ENCODE measurements at places on chromosomes 6 and 20.

- DNase-seq = no peak
These were observed 64.7 kb upstream of the MTHFD1L start for GRCh38 chr6:150800674-150801314.

GRCh38 chr20:17854307-17854903 lies 114.2 kb downstream of the SNX5 start:
- DNase-seq = no peak

DNA sequence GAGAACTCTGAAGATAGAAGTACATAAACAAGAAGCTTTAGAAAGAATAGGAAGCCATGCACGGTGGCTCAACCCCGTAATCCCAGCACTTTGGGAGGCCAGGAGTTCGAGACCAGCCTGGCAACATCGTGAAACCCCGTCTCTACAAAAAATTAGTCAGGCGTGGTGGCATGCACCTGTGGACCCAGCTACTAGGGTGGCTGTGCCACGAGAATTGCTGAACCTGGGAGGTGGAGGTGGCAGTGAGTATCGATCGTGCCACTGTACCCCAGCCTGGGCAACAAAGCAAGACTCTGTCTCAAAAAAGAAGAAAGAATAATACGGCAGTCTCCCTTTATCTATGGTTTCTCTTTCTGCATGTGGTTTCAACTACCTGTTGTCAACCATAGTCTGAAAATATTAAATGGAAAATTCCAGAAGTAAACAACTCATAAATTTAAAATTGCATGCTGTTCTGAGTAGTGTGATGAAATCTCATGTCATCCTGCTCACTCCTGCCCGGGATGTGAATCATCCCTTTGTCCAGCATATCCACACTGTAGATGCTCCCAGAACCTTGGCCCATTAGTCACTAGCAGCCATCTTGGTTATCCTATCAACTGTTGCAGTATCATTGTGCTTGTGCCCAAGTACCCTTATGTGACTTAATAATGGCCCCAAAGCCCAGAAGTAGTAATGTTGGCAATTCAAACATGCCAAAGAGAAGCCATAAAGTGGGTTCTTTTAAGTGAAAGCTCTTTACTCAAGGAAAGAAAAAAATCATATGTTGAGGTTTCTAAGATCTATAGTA lies 22.1 kb downstream of the DEK start:
- no peak for DNase-seq

DNA sequence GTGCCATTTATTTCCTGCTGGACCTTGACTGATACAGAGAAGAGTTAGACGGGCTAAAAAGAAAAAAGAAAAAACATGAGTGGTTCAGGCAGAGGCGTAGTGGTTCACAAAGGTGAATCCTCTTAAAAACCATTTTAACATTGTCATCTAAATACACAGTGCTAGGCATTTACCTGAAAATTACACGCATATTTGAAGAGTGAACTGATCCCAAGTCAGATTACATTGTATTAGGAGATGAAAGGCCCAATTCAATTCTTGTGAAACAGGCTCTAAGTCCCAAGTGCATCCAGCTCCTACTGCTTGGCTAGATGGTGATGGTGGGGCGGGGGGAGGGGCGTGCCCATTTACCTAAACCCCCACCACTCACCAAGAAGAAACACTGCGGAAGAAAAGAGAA lies 46.7 kb upstream of the ATXN1 start:
- DNase-seq = no peak
